Stimulated activated memory B cell treated with anti-CD40 and anti-IgM and Interleukin-4, amounts not matched to agents 10 μg/mL and 1 μg/mL and 100 μg/mL, for 72 hours (primary cell): ENCODE measurements at places on chromosomes 6 and 20.

- H3K27ac ChIP-seq: no peak overlapping the region
- no peaks in the 10 kb centered on the region for H3K27me3 ChIP-seq
- H3K36me3 ChIP-seq: no peaks in the 10 kb centered on the region
Measured at GRCh38 chr6:99017150-99017549, 69.4 kb upstream of the FBXL4 start.

GRCh38 chr6:139257821-139258398 is 33.9 kb downstream of the TXLNB start:
- no peak overlapping the region for H3K4me3 ChIP-seq
- H3K36me3 ChIP-seq: peaks cover 24% of the 10 kb centered on the region
- peaks cover 9% of the 10 kb centered on the region for H3K4me1 ChIP-seq

- H3K27me3 ChIP-seq: no peaks in the 10 kb centered on the region
- no peaks in the 10 kb centered on the region for H3K36me3 ChIP-seq
- peaks cover 14% of the 10 kb centered on the region for H3K4me1 ChIP-seq
- no peak overlapping the region for H3K27ac ChIP-seq
Measured at GRCh38 chr6:131250122-131250521, 114.9 kb downstream of the AKAP7 start.

DNA sequence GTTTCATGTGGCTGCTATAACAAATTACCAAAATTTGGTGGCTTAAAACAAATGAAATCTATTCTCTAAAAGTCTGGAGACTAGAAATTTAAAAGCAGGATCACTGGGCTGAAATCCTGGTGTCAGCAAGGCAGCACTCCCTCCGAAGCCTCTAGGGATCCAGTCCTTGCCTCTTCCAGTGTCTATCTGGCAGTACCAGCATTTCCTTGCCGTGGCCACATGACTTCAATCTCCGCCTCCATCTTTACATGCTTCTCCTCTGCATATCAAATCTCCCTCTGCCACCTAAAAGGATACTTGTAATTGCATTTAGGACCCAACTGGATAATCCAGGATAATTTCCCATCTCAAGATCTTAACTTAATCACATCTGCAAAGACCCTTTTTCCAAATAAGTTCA is 30.2 kb downstream of the ARHGAP18 start:
- no peaks in the 10 kb centered on the region for H3K36me3 ChIP-seq
- H3K4me3 ChIP-seq: no peak overlapping the region
- peak overlapping the region; percentile 72 for H3K27ac ChIP-seq
- no peaks in the 10 kb centered on the region for H3K27me3 ChIP-seq
- ATAC-seq: no peak
- H3K4me1 ChIP-seq: peaks cover 36% of the 10 kb centered on the region

GRCh38 chr6:138129190-138129589 is 22.0 kb upstream of the PERP start:
- no peaks in the 10 kb centered on the region for H3K36me3 ChIP-seq
- ATAC-seq: no peak
- H3K27ac ChIP-seq: no peak overlapping the region
- H3K27me3 ChIP-seq: peaks cover 13% of the 10 kb centered on the region
- no peak overlapping the region for H3K4me3 ChIP-seq

- no peak overlapping the region for H3K4me3 ChIP-seq
- H3K36me3 ChIP-seq: peaks cover 31% of the 10 kb centered on the region
- peak overlapping the region; percentile 9 for H3K27ac ChIP-seq
- H3K27me3 ChIP-seq: no peaks in the 10 kb centered on the region
- H3K4me1 ChIP-seq: peaks cover 45% of the 10 kb centered on the region
- no peak for ATAC-seq
Measured at GRCh38 chr6:111423960-111424846, 58.8 kb downstream of the REV3L start.

DNA sequence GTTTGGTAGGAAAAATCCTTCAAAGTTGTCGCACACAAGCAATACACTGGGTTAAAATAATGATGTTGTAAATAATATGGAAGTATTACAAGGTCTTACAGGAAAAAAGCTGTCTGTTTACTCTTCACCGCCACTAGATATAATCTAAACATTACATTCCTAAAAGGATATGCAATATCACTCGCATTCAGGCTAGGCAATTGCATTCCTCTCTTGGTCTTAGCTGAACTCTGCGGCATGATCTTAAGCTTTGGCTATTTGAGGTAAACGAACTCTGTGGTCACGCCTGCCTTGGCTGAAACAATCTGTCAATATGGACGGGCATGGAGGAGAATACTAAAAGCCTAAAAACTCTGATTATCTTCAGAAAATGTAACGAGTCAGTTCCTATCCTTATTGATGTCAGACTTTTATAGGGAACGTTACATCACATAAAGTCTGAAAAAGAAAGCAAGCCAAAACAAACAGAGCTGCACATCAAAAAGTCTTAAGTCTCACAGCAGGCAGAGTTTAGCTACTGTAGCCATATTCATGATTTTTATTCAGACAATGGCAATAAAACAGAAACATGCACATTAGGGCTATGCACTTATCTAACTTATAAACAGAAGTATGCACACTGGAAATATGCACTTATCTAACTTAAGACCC is 30.8 kb upstream of the FILIP1 start:
- H3K4me3 ChIP-seq: no peak overlapping the region
- H3K27ac ChIP-seq: no peak overlapping the region
- ATAC-seq: no peak
- no peaks in the 10 kb centered on the region for H3K4me1 ChIP-seq
- no peaks in the 10 kb centered on the region for H3K27me3 ChIP-seq

- H3K27ac ChIP-seq: peak overlapping the region; percentile 99
- H3K4me3 ChIP-seq: peak overlapping the region; percentile 100
- H3K36me3 ChIP-seq: peaks cover 43% of the 10 kb centered on the region
- no peaks in the 10 kb centered on the region for H3K27me3 ChIP-seq
Measured at GRCh38 chr6:26383624-26384417, 913 bp downstream of the BTN2A2 start.

DNA sequence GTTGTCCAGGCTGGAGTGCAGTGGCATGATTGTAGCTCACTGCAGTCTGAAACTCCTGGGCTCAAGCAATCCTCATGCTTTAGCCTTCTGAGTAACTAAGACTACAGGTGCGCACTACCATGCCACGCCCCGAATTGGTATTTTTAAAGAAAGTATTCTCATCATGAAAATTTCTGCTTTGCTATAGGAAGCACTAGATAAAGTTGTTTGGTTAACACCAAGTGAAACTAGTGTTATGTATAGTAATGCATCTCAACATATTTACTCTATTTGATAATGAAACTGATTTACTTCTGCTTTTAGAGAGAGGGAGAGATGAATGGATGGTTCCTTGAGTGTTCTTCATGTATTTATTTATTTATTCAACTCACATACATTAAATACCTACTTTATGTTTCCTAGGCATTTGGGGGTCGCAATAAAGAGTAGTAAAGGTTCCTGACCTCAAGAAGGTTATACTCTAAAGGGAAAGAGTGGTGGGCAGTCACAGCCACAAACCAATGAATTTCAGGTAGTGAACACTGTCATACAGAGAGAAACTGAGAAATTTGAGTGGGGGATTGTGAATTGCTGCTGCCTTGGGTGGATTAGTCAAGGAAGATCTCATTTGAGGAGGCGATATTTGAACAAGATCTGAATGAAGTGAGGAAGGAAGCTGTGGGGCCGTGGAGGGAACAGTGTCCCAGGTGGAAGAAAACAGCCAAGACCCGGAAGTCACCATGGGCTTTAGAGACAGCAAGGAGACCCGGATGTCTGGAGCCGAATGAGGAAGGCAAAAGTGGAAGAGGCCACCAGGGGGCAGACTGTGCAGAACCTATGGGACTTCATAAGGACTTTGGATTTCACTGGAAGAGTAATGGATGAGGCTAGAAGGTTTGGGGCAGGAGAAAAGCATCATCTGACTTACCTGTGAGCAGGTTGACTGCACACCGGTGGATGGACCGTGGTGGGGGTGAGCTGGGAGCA is 185.6 kb downstream of the TSHZ2 start:
- H3K4me1 ChIP-seq: peaks cover 45% of the 10 kb centered on the region
- no peaks in the 10 kb centered on the region for H3K36me3 ChIP-seq
- no peaks in the 10 kb centered on the region for H3K27me3 ChIP-seq

GRCh38 chr6:134523051-134523450 is 205.1 kb upstream of the SGK1 start:
- no peak for ATAC-seq
- H3K27ac ChIP-seq: no peak overlapping the region
- peaks cover 17% of the 10 kb centered on the region for H3K4me1 ChIP-seq
- no peak overlapping the region for H3K4me3 ChIP-seq
- H3K36me3 ChIP-seq: no peaks in the 10 kb centered on the region

DNA sequence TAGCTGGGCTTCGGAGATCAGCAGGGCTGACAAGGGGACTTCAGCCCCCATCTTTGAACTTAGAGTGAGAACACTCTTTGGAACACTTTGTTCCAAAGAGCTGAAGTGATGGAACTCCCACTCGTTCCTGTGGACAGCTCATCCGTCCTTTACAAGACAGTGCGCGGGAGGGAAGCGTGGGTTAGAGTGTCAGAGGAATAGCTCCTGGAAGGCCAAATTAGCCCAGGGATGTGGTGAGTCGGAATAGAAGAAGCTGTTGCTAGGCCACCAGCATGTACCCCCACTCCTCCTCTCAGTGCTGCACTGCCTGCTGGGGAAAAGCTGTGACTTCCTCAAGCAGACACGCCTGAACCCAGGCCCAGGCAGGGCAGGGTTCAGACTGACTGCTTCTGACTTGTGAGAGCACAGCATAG is 1.7 kb downstream of the SDCBP2 start:
- ATAC-seq: no peak
- no peak overlapping the region for H3K27ac ChIP-seq
- peaks cover 11% of the 10 kb centered on the region for H3K36me3 ChIP-seq
- no peaks in the 10 kb centered on the region for H3K27me3 ChIP-seq
- H3K4me3 ChIP-seq: no peak overlapping the region

- no peak overlapping the region for H3K4me3 ChIP-seq
- no peaks in the 10 kb centered on the region for H3K27me3 ChIP-seq
- ATAC-seq: no peak
- H3K27ac ChIP-seq: no peak overlapping the region
- H3K4me1 ChIP-seq: peaks cover 6% of the 10 kb centered on the region
- H3K36me3 ChIP-seq: peaks cover 21% of the 10 kb centered on the region
Measured at GRCh38 chr6:37321101-37321500, 32.7 kb upstream of the RNF8 start.

- no peaks in the 10 kb centered on the region for H3K36me3 ChIP-seq
- H3K4me1 ChIP-seq: no peaks in the 10 kb centered on the region
- H3K27me3 ChIP-seq: peaks cover 47% of the 10 kb centered on the region
Measured at GRCh38 chr20:58127701-58128111, 100.7 kb downstream of the ANKRD60 start.

GRCh38 chr6:17446713-17447112 is 53.3 kb downstream of the CAP2 start:
- H3K27me3 ChIP-seq: no peaks in the 10 kb centered on the region
- no peak for ATAC-seq
- H3K4me3 ChIP-seq: no peak overlapping the region
- H3K27ac ChIP-seq: no peak overlapping the region
- H3K36me3 ChIP-seq: no peaks in the 10 kb centered on the region
- H3K4me1 ChIP-seq: peaks cover 14% of the 10 kb centered on the region

GRCh38 chr6:131377112-131377705 is 195.8 kb upstream of the ARG1 start:
- no peaks in the 10 kb centered on the region for H3K27me3 ChIP-seq
- H3K4me3 ChIP-seq: no peak overlapping the region
- no peak for ATAC-seq

- H3K27me3 ChIP-seq: peaks cover 17% of the 10 kb centered on the region
- peaks cover 20% of the 10 kb centered on the region for H3K4me1 ChIP-seq
- ATAC-seq: no peak
- H3K4me3 ChIP-seq: no peak overlapping the region
Measured at GRCh38 chr6:36375644-36376155, 11.8 kb downstream of the ETV7 start.

- no peaks in the 10 kb centered on the region for H3K36me3 ChIP-seq
- no peaks in the 10 kb centered on the region for H3K27me3 ChIP-seq
- peak overlapping the region; percentile 41 for H3K4me3 ChIP-seq
- H3K4me1 ChIP-seq: peaks cover 39% of the 10 kb centered on the region
Measured at GRCh38 chr6:2909718-2910117, 6.6 kb upstream of the SERPINB9 start.

- no peak overlapping the region for H3K27ac ChIP-seq
- no peak for ATAC-seq
- H3K36me3 ChIP-seq: peaks cover 52% of the 10 kb centered on the region
- no peak overlapping the region for H3K4me3 ChIP-seq
- H3K27me3 ChIP-seq: no peaks in the 10 kb centered on the region
- no peaks in the 10 kb centered on the region for H3K4me1 ChIP-seq
Measured at GRCh38 chr20:13735826-13736225, 48.9 kb downstream of the ESF1 start.

DNA sequence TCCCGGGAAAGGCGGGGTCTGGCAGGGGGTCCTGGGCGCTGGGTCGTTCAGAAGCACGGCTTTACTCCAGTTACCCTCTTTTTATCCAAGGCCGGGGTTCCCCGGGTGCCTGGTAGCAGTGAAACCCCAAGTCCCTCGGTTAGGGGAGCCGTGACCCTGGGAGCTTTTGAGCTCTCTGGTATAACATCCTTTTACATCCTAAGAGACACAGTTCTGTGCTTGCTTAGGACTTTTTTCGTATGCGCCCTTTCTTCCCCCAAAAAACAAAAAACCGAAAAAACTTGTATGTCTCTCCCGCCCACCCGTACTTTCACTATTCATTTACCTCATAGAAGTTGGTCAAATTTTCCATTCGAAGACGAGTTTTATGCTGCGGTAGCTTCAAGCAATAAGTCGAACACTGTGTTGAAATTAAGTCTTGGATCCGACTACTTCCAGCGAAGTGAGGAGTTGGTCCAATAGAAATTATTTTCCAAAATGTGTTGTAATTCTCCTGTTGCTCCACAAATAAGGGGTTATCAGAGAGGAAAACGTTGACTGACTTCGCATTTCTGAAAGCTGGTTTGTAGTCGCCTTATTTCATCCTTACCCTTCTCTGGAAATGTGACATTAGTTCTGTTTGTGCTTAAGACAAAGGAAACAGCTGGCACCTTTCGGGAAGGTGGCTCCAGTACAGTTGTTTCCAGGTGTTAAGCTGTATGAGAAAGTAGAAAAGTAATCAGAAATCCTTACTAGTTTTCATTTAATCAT is 816 bp upstream of the MAN1A1 start:
- peaks cover 7% of the 10 kb centered on the region for H3K36me3 ChIP-seq
- H3K27ac ChIP-seq: peak overlapping the region; percentile 83
- peak; percentile 37 for ATAC-seq

- no peak overlapping the region for H3K27ac ChIP-seq
- ATAC-seq: no peak
- H3K4me1 ChIP-seq: peaks cover 3% of the 10 kb centered on the region
- no peak overlapping the region for H3K4me3 ChIP-seq
- no peaks in the 10 kb centered on the region for H3K36me3 ChIP-seq
Measured at GRCh38 chr20:3692706-3693294, 11.0 kb upstream of the ADAM33 start.

- H3K36me3 ChIP-seq: no peaks in the 10 kb centered on the region
- H3K4me3 ChIP-seq: no peak overlapping the region
- no peak overlapping the region for H3K27ac ChIP-seq
- no peaks in the 10 kb centered on the region for H3K27me3 ChIP-seq
Measured at GRCh38 chr20:11716239-11716944, 201.3 kb upstream of the BTBD3 start.

GRCh38 chr6:106347219-106347618 is 13.3 kb upstream of the CRYBG1 start:
- no peak overlapping the region for H3K4me3 ChIP-seq
- ATAC-seq: no peak
- H3K27me3 ChIP-seq: peaks cover 5% of the 10 kb centered on the region
- peaks cover 2% of the 10 kb centered on the region for H3K36me3 ChIP-seq
